CD4-positive, CD25-positive, alpha-beta regulatory T cell (primary cell): ENCODE measurements at places on chromosomes 13 and 19. TPM values are rescaled to one million over a fixed set of nuclear protein-coding genes. Genes with fewer than 3 reads are reported as not detected.

RASGRP4 gene
- 3.3 TPM for polyA plus RNA-seq

LRRC63 gene
- 0.16 TPM for polyA plus RNA-seq

TMEM150B gene
- polyA plus RNA-seq: not detected

CD209 gene
- polyA plus RNA-seq: not detected

GRCh38 chr13:34657716-34658115 lies 284.4 kb upstream of the NBEA start:
- H3K36me3 ChIP-seq: no peaks in the 10 kb centered on the region
- no peak for DNase-seq
- H3K4me1 ChIP-seq: no peaks in the 10 kb centered on the region
- H3K27ac ChIP-seq: no peak overlapping the region
- no peaks in the 10 kb centered on the region for H3K27me3 ChIP-seq
- no peak overlapping the region for H3K4me3 ChIP-seq

DNA sequence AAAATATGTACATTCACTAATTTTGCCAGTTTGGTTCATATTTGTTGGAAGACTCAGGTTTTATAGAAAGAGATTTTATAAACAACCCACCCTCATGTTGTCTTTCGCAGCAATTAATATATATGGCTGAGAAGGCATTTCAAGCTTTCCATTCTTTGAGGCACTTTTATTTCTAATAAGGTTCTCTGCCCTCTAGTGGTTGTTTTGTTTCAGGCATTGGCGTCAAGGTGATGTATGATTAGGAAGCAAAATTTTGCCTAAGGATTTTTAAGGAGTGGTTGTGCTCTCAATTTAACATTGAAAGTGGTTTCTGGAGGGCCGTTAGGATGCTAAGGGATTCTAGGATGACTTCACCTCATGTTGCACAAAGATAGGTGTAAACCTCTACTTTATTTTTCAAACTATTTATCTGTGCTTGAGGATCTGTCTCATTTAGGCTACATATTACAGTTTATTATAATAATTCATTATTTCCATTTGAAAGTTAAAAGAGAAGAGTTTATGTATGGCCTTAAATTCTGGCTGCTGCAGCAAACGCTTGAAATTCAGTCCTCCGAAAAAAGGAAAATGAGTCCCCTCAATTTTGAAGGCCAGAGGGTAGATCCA lies 35.9 kb downstream of the OXGR1 start:
- no peaks in the 10 kb centered on the region for H3K36me3 ChIP-seq
- no peaks in the 10 kb centered on the region for H3K4me1 ChIP-seq
- H3K4me3 ChIP-seq: no peak overlapping the region
- H3K27ac ChIP-seq: no peak overlapping the region
- H3K27me3 ChIP-seq: peaks cover 2% of the 10 kb centered on the region

- peaks cover 11% of the 10 kb centered on the region for H3K4me1 ChIP-seq
- no peak overlapping the region for H3K27ac ChIP-seq
- H3K27me3 ChIP-seq: no peaks in the 10 kb centered on the region
- no peak for DNase-seq
These were observed 33.9 kb upstream of the GRTP1 start for GRCh38 chr13:113397608-113398425.
